ENCODE measurements at places on chromosomes 4 and X.

DNA sequence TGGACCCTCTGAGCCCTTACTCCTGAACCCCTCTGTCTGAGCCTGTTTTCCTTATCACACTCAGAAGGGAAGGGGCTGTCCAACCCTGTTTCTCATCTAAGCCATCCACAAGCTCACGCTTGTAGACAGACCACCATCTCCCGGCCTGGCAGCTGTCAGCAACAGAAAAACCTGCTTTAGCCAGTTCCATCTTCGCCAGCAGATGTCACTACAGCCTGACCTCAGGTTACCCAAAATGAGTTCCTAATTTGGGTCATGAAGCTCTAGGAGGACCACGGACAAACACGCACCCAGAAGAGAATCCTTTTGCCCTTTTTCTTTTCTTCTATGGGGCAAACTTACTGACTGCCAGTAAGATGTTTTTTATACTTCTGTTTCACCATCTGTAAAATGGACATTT, 445.4 kb downstream of the BCOR start:
- peak; percentile 32 for DNase-seq

- DNase-seq = no peak
Observed at GRCh38 chrX:153647461-153648357, 706 bp downstream of the DUSP9 start.

DNA sequence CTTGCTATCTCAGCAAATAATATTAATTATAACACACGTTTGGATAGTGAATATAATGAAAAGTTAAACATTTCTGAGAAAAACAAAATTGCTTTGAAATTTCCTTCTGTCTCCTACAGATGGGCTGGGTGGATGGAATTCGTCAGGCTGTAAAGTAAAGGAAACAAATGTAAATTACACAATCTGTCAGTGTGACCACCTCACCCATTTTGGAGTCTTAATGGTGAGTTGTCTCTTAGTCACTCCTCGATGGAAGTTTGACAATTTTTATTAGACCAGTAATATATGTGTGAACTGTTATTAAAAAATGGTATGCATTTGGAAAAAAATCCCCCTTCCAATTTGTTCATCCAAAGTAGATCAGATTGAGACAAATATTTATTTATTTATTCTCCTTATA, 92.5 kb upstream of the BRS3 start:
- peak; percentile 1 for DNase-seq

DNA sequence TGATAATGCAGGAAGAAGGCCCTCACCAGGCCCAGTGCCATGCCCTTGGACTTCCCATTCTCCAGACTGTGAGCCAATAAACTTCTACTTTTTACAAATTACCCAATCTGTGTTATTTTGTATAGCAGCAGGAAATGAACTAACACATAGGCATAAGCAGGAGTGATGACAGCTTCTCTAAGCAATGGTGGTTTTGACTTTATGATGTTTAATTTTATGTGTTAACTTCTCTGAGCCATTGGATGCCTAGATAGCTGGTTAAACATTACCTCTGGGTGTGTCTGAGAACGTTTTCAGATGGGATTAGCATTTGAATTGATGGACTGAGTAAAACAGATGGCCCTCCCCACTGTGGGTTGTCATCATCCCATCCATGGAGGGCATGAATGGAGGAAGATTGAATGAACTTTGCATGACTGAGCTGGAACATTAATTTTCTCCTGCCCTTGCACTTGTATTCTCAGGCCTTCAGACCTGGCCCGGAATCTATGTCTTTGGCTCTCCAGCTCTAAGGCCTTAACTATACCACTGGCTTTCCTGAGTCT, 13.9 kb upstream of the PDLIM3 start:
- no peak for DNase-seq

GRCh38 chrX:24799078-24799477, 105.4 kb downstream of the POLA1 start:
- no peak for DNase-seq

- no peak for DNase-seq
Observed at GRCh38 chr4:84151574-84151973, 347.5 kb downstream of the NKX6-1 start.

GRCh38 chr4:71456841-71457240, 118.0 kb downstream of the SLC4A4 start:
- DNase-seq = peak; percentile 92

- DNase-seq = no peak
Observed at GRCh38 chrX:7149411-7149810, 1.5 kb upstream of the PUDP start.

- no peak for DNase-seq
Observed at GRCh38 chr4:1305261-1305711, 15.6 kb downstream of the MAEA start.

GRCh38 chr4:137649711-137650450, 117.6 kb upstream of the PCDH18 start:
- DNase-seq = peak; percentile 28

DNA sequence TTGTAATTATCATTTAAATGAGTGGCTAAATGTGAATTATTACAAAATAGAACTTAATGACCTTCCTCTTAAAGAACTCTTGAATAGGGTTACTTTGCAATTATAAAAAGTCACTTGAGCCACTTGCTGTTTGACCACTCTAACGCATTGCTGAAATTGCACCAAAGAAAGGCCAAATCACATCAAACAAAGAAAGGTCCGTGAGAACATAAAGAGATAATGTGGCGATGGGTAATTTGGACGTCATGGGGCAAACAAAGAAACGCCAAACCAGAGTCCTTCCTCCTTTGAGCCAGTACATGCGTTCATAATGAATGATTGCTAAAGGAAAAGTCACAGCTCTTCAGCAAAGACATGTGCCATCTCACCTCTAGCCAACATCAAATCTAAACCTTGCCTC, 229.8 kb upstream of the STS start:
- DNase-seq = no peak

DNA sequence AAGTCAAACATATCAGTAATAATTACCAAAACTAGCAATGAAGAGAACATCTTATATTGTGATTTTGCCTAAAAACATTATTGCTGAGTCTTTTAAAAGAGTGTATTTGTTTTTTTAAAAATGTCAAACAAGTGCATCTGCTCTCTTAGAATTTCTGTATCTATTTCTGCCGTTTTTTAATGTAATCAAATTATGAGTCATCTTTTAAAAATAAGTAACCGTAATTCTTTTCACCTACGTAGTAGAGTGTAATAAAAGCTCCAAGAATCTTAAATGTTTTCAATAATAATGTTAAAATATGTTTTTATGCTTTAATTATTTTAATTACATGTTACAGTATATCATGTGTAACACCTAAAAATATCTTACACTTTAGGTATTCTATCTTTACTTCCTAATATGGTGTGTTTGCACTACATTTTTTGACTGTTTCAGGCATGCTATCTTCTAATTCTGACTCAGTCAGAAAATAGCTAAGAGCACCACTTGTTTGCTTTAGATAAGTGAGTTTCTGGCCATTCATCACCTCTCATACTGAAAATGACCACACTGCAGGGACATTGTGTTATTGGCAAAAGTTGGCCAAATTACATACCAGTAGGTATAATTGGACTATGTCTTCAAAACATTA, 368.5 kb downstream of the PCDH7 start:
- peak; percentile 72 for DNase-seq

- no peak for DNase-seq
Observed at GRCh38 chr4:7194251-7195140, 2.2 kb downstream of the SORCS2 start.

GRCh38 chr4:19623866-19624265, 627.8 kb upstream of the SLIT2 start:
- no peak for DNase-seq

DNA sequence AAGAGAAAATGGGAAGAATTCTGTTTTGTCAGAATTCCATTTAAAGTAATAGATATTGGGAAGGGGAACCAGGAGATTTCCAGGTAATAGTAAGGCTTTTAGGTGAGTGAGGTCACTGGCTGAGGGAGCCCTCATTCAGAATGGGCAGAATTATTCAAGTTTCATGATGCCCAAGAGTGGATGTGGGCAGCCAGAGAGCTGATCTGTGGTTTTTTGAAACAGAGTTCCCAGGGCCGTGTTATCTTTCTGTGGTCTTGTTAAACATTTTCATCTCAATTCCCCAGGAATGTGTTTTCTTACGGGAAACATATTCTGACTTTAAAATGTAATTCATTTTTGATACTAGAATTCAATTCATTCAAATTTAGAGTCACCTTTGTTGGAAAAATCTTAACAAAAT, 182.0 kb upstream of the AADAT start:
- DNase-seq = no peak

DNA sequence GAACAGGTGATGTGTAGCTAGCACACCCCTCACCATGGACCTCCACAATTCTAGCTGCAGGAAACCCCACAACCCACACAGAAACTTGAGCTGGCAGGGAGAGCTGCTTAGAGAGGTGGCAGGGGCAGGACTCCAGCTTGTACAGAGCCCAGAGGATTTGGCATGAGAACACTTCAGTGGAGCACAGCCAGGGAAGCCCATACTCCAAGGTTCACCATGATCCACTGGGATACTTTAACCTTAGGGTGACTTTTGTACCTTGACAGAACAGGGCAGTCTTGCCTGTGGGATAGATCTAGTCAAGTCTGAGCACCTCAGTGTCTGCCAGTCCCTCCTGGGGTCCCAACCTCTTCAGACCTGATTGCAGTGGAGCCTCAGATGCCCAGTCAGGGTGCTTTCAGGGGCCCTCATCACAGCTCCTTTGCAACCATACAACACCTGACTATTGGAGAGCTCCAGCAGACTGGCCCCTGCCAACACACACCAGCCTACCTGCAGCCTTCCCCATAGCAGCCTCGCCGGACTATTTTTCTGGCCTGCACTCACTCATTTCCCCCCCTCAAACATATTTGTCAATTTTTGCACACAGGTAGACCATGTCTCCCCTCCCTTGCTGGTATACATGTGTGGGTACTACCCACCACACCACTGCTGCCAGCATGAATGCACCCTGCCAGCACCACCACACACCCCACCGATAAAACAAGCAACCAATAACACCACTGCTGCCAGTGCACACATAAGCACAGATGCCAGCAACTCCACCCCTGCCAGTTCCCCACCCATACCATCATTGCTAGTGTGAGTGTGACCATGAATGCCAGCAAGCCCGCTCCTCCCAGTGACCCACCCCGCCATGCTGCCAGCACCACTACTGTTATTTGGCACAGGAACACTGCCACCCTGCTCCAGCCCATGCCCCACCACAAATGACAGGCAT, 56.0 kb upstream of the CDX4 start:
- DNase-seq = no peak

DNA sequence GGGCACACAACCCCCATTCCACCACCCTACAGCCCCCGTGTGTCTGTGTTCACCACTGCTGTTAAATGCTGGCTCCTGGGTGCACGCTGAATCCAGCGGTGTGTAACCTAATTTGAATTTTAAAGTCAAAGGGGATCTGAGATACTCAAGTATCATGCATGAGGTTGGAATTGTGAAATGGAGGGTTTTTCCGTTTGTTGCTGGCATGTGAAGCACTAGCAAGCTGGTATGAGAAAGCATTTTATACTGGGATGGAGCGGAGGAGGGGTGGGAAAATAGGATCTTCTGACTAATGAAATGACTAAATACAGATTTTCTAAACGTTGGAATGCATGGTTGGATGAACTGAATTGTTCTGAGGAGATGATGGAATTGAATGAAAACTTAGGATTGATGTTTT, 36.9 kb upstream of the FAT1 start:
- DNase-seq = peak; percentile 87

- no peak for DNase-seq
Observed at GRCh38 chr4:158673633-158674032, 1.5 kb downstream of the ETFDH start.

GRCh38 chr4:181756451-181757095, 486.6 kb upstream of the TENM3 start:
- DNase-seq = no peak

DNA sequence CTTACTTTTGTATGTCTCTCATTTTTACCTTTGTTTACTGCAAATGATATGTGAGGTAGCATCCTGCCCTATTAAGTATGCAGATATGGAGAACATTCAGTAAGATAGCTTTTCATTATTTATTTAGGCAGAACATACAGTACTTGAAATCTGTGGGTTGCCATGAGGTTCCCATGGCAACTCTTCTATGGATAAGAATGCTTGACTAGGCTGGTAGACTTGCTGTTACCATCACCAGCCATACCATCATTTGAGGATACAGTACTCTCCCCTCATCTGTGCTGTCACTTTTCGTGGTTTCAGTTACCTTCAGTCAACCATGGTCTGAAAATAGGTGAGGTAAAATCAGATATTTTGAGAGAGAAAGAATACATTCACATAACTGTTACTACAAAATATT, 56.7 kb downstream of the NAF1 start:
- no peak for DNase-seq

- DNase-seq = no peak
Observed at GRCh38 chr4:82680834-82681233, 117.8 kb downstream of the SCD5 start.

DNA sequence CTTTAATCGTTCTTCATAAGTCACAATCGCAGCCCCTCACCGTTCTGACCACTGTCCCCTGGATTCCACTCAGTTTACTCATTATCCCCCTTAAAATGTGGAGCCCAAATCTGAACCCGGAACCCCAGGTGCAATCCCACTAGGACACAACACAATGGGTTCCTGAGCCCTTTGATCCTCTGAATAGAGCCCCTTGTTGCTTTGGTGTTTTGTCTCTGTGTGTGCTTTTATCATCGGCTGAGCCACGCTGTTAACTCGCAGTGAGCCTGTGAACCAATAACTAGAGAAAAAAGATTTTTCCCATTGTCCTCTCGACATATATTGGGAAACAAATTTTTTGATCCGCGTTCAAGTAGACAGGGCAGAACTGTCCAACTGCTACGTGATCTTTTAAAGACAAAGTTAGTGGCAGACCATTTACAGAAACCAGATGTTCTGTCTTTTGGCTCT, 617 bp upstream of the PDHA1 start:
- no peak for DNase-seq

DNA sequence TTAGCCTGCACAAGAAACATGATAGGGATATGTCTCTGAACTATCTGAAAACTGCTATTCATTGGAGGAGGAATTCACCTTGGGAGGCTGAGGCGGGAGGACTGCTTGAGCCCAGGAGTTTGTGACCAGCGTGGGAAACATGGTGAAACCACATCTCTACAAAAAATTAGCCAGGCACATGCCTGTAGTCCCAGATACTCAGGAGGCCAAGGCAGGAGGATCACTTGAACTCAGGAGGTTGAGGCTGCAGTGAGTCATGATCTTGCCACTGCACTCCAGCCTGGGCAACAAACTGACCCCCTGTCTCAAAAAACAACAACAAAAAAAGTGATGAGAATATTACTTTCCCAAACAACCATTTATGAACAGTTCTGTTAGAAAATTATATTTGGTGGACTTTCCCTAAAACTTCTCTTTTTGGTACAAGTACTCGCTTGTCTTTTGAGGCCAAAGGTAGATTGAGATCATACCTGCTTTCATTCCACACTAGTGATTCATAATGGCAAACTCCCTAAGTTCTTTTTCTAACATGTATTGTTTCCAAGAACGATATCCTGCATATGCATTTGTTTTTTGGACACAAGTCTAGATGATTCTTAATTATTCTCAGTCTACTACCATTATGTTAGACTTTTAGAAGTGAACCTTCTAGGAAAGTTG, 33.4 kb downstream of the METTL14 start:
- DNase-seq = no peak

Data from LHCN-M2 (cell line).